ENCODE measurements at places on chromosomes 1 and 21. TPM values are rescaled to one million over a fixed set of nuclear protein-coding genes. Genes with fewer than 3 reads are reported as not detected.

FAM76A gene
- 11.3 TPM for total RNA-seq

CHML gene
- 5.7 TPM for total RNA-seq

CLIC6 gene
- total RNA-seq: 12.8 TPM

AMY1C gene
- not detected for total RNA-seq

ZNF695 gene
- total RNA-seq: 5.3 TPM

FNDC5 gene
- 0.45 TPM for total RNA-seq

AKNAD1 gene
- total RNA-seq: not detected

FMO3 gene
- total RNA-seq: 0.42 TPM

ERICH3 gene
- total RNA-seq: not detected

GRIK3 gene
- 0.20 TPM for total RNA-seq

GPR157 gene
- 15.9 TPM for total RNA-seq

ETV3 gene
- total RNA-seq: 38.7 TPM

ITGB2 gene
- total RNA-seq: 27.1 TPM

HES4 gene
- total RNA-seq: 47.3 TPM

DDX59 gene
- total RNA-seq: 10.2 TPM

RUNX1 gene
- 23.0 TPM for total RNA-seq

LCE2A gene
- total RNA-seq: not detected

FCGR1A gene
- total RNA-seq: 2.7 TPM

PRR9 gene
- total RNA-seq: not detected

LTN1 gene
- total RNA-seq: 21.1 TPM

IVL gene
- not detected for total RNA-seq

FMO5 gene
- 22.9 TPM for total RNA-seq

TRIM46 gene
- total RNA-seq: 0.19 TPM

SMCP gene
- total RNA-seq: not detected

ETNK2 gene
- 0.40 TPM for total RNA-seq

ANKRD13C gene
- 22.0 TPM for total RNA-seq

AGT gene
- 4.1 TPM for total RNA-seq

KRTAP11-1 gene
- total RNA-seq: not detected

ANKRD35 gene
- total RNA-seq: 0.53 TPM

OR2L3 gene
- not detected for total RNA-seq
